ENCODE measurements at places on chromosomes 6 and 20. TPM values are rescaled to one million over a fixed set of nuclear protein-coding genes. Genes with fewer than 3 reads are reported as not detected.

DNA sequence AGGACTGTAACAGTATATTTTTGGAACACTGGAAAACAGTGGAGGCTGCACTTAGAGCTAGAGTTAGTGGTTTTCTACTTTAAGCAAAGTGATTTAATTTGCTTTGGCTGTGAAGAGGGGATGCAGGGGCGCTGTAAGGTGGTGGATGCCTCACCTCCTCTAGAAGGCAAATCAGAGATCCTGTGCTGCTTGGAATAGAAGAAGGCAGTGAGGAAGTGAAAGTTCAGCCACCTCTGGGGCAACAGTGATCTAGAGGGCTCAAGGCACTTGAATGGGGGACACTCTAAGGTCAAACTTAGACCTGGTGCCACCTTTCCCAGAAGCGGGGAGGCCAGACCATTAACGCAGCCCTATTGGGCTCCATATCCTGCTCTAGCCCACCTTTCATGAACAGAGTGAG lies 19.0 kb upstream of the SNRPB2 start:
- DNase-seq = no peak

- no peak for DNase-seq
Observed at GRCh38 chr6:72363844-72364740, 257.8 kb upstream of the KCNQ5 start.

GRCh38 chr6:30828027-30828962 lies 56.0 kb upstream of the DDR1 start:
- DNase-seq = peak; percentile 79

DNA sequence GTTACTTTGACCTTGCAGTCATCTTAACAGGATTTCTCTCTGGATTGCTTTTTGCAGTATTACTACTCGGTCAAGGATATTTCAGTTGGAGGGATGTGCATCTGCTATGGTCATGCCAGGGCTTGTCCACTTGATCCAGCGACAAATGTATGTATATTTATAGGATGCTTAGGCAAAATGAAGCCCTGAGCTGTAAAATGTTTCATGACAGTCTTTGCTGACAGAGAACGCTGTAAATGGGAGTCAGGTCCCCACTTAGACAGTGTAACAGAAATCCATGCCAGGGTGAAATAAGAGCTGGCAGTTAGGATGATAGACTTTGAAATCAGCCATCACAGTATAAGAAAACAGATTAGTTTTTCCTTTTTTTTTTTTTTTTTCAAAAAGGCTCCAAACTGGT lies 264.0 kb downstream of the LAMA2 start:
- no peak for DNase-seq

Gene MAP1LC3A
- total RNA-seq = 8.9 TPM

GRCh38 chr20:9258901-9259300 lies 190.0 kb downstream of the PLCB4 start:
- no peak for DNase-seq

Gene MUC22
- total RNA-seq = not detected

DNA sequence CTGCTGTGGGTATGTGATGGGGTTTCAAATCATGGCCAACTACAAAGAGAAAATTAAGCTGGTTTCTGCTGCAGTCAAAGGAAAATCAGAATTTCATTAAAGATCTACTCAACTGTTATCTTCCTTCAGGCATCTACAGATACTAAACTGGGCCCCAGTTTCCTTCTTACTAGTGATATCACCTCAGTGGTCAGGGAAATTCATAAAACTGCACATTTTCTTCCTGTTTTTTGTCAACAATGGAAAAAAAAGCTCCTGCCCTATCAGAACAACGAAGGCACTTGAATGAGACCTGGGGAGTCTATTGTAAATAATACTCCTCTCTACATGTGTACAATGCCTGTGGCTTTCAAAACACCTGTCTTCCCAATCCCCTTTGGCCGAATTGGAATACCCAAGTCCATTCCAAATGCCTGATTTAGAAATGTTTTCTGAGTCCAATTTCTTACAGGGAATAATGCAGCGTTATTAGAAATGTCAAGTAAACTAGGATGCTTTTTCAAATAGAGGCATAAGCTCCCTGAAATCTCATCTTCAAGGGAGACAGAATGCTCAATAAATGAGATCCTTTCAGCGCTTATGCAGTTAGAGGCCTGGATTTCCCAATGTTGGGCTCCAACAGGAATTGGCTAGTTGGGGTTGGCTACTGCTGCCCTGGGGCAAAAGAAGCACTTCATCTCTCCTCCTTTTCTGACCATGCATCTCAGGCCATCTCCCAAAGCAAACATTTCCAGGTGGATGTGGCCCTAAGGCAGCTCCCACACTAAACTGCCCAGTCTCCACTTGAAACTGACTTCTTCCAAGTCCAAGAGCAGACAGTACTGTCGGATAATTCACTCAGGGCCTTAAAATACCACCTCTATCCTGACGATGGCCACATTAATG lies 143.3 kb downstream of the NFATC2 start:
- no peak for DNase-seq

Gene MTFR2
- 20.4 TPM for total RNA-seq

- DNase-seq = no peak
Observed at GRCh38 chr6:141475259-141475658, 657.5 kb upstream of the GJE1 start.

Gene TNFAIP3
- total RNA-seq = 143 TPM

DNA sequence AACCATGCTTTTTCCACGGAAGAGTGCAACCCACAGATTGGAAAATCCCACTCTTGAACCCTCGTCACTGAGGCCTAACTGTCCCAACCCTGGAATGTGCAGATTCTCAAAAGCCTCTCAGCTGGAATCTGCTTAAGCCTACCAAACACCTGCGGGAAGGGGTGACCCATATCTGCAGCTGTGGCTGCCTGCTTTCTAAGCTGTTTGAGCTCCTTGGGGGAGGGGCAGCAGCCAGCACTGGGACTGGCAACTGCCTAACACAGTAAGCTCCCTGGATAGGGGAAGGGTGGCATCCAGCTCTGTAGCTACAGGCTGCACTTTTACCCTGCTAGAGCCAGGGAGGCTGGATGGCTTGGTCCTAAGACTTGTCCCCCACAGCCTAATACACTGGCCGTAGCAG lies 579.6 kb downstream of the COL12A1 start:
- DNase-seq = no peak

Gene ZNF334
- total RNA-seq = 1.4 TPM

DNA sequence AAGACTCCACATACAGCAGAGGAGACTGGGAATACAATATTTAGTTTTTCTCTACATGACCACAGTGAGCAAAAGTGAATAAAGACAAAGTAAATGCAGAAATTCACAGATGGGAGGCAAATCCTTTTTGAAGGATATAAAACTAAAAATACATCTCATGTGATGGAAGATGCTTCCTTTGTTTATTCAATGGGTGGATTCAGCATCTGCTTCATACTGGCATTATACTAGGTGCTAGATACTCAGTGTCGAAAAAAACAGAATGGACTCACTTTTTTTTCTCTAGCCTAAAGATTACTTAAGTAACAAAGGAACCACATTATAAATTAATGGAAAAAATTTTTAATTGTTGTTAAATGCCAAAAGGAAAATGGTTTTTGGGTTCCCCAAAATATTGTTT lies 216.2 kb downstream of the TRDN start:
- DNase-seq = no peak
